Activated T-cell treated with anti-CD3 and anti-CD28 coated beads, Interleukin-2, amount 50 U/mL, for 72 hours (primary cell): ENCODE measurements at places on chromosomes 3 and 15. TPM values are rescaled to one million over a fixed set of nuclear protein-coding genes. Genes with fewer than 3 reads are reported as not detected.

GRCh38 chr15:82648257-82649103 lies 1.3 kb upstream of the CPEB1 start:
- no peak for DNase-seq
- H3K4me3 ChIP-seq: peak overlapping the region; percentile 24
- H3K27ac ChIP-seq: no peak overlapping the region
- peaks cover 64% of the 10 kb centered on the region for H3K27me3 ChIP-seq

- H3K27me3 ChIP-seq: no peaks in the 10 kb centered on the region
- H3K4me1 ChIP-seq: peaks cover 31% of the 10 kb centered on the region
- DNase-seq: no peak
- H3K4me3 ChIP-seq: no peak overlapping the region
- no peaks in the 10 kb centered on the region for H3K36me3 ChIP-seq
Observed at GRCh38 chr15:63764804-63765311, 68.9 kb downstream of the HERC1 start.

DNA sequence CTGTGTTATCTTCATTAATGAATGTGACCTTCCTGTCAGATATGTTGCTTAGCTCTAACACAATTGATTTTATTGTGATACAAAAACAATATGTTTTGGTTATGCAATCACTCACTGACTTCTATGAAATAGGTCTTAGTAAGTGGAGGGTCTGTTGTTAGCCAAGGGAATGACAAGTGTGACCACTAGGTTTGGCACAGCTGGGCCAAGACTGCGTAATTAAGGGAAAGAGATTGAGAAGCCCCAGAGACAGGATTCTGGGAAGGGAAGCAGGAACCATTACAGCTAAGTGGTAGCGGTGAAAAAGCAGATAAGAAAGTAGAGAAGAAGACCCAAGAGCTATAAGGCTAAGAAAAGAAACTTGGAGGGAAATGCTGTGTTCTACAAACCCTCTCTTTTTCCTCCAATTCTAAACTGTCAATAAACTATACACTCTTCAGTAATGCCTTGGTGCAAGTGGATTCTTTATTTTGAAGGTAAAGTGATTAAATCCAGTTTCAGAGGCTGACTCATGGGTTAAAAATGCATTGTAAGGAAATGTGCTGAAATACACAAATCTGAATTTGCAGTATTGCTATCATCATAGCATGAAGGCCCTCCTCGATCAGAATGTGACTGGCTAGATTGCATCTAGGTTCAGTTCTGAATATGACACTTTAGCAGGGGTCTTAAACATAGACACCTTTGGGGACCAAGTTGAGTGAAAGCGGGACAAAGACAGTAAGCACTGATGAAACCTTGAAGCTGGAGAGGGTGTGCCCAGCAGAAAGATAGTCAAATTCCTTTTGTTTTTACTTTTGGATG lies 26.1 kb downstream of the KCNMB2 start:
- no peaks in the 10 kb centered on the region for H3K36me3 ChIP-seq
- no peak for DNase-seq
- H3K4me1 ChIP-seq: no peaks in the 10 kb centered on the region
- H3K27me3 ChIP-seq: no peaks in the 10 kb centered on the region
- no peak overlapping the region for H3K27ac ChIP-seq

DNA sequence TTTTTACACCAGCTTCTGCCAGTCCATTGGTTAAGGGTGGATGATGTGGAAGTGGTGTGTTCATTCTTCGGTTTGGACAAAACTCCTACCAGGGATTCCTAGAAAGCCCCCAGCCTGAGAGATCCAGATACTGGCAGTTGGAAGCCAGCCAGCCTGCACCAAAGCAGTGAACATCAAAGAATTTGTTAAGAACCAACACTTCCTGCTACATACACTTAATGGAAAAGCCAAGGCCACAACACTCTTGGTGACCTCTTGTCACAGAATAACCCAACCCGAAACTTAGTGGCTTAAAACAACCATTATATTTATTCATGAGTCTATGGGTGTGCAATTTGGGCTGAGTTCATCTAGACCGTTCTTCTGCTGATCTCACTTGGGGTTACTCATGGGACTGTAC lies 42.9 kb upstream of the ADAMTS9 start:
- H3K27me3 ChIP-seq: no peaks in the 10 kb centered on the region
- no peak overlapping the region for H3K4me3 ChIP-seq
- no peaks in the 10 kb centered on the region for H3K36me3 ChIP-seq
- H3K27ac ChIP-seq: no peak overlapping the region
- H3K4me1 ChIP-seq: no peaks in the 10 kb centered on the region

DNA sequence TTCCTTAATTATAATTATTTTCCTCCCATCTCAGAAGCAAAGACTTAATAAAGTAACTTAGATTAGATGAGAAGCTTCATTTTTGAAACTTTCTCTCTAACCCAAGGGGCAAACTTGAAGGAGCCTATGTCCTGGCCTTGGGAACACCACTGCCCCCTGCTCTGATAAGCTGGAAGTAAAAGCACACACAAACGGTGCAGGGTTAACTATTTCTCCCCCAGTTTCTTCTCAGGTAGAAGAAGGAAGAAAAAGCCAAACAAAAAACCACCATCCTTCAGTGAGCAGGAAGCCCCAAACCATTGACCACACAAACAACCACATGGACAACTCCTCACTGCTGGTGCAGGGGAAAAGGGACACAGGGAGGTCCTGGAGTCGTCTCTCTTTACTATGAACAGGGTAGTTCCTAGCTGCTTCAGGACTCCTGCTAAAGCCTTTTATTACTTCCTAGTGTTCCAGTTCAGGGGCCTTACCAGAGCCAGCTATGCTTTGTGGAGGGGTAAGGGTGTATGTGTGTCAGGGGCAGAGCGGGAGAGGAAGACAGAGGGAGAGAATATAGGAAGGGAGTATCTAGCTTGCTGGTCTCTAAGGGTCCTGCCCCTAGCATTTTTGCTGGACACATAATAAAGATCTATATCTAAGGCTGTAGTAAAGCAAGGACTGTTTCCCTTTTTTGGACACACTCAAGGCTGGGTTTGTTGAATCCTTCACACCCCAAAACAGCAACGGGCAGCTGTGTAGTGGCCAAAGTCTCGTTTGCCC lies 94.0 kb upstream of the UMPS start:
- H3K4me1 ChIP-seq: peaks cover 16% of the 10 kb centered on the region
- no peak for DNase-seq
- H3K27ac ChIP-seq: no peak overlapping the region
- H3K4me3 ChIP-seq: no peak overlapping the region

DNA sequence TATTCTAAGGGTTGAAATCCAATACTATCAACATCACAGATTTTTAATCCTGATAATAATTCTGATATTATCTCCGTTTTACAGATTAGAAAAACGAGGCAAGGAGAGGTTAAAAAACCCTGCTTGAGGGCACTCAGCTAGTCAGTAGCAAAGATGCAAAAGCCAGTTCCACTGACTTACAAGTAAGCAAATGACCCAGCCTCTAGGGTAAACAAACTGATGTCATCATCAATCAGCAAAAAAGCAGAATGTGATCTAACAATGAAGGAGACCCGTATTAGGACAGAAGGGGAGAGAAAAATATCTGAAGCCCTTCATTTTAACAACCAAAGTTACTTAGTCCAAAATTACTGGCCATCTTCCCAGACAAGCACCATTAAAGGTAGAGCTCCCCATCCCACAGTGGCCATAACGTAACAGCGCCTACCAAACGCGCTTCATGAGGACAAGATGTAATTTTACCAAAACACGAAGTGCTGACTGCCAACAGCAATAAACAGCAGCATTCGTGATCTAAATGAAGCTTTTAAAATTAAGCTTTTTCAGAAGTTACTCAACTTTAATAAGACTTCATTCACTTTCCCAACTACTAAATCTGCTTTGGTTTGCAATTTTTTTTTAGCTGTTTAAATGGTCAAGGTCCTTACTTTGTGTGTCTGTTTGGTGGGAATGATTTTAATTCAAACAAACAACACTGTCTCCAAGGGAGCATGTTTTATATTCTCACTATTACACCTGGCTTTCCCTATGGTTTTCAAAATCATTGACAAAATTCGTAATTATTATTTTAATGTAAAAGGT lies 176.6 kb downstream of the OSBPL10 start:
- H3K27me3 ChIP-seq: no peaks in the 10 kb centered on the region
- no peak for DNase-seq
- no peak overlapping the region for H3K4me3 ChIP-seq
- H3K27ac ChIP-seq: no peak overlapping the region
- no peaks in the 10 kb centered on the region for H3K4me1 ChIP-seq

DNA sequence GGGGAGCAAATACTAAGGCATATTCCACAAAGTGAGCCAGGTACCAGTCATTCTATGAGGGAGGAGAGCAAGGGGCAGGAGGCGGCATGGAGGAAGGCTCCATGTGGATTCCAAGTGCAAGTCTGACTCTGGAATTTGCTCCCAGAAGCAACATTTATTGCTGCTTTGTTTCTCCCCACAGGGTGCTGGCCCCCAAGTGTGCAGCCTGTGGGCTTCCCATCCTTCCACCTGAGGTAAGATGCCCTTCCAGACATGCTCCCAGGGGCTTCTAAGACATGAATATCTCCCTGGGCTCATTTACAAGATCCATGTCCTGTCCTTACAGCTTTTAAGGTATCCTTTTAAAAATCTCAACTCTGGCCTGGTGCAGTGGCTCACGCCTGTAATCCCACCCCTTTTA lies 15.9 kb upstream of the SACM1L start:
- no peak overlapping the region for H3K27ac ChIP-seq
- peaks cover 29% of the 10 kb centered on the region for H3K4me1 ChIP-seq
- no peak overlapping the region for H3K4me3 ChIP-seq
- H3K36me3 ChIP-seq: peaks cover 10% of the 10 kb centered on the region

GRCh38 chr3:143851331-143852017 lies 3.2 kb upstream of the SLC9A9 start:
- no peak overlapping the region for H3K4me3 ChIP-seq
- H3K4me1 ChIP-seq: peaks cover 55% of the 10 kb centered on the region
- DNase-seq: no peak
- H3K27ac ChIP-seq: no peak overlapping the region

DNA sequence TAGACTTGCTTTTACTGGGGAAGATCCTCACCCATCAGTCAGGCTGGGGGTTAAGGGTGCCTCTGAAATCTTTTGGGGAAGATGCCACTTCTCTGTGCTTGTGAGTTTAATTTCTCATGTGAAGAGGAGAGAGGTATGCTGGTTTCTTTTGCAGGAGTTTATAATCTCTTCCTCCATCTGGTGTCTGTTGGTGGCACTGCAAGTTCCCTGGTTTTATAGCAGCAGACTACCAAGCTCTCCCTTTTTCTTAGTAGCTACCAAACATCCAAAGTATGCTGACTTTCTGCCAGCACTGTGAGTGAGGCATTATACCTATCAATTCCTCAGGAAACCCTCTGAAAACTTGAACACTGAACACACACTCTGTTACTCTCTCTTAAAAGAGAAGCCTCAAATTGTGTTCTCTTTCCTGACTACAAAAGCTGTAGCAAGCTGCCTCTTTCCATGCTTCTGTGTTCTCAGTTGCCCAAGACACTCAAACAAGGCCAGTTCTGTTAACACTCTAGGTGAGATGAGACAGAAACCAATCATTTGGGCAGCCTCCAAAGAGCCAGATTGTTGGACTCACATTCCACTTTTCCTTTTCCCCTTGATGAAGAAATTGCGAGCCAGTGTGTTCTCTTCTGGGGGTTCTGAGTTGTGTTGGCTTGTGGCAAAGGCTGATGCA lies 299.5 kb downstream of the GAP43 start:
- H3K27me3 ChIP-seq: no peaks in the 10 kb centered on the region
- H3K36me3 ChIP-seq: no peaks in the 10 kb centered on the region
- H3K4me3 ChIP-seq: no peak overlapping the region

DNA sequence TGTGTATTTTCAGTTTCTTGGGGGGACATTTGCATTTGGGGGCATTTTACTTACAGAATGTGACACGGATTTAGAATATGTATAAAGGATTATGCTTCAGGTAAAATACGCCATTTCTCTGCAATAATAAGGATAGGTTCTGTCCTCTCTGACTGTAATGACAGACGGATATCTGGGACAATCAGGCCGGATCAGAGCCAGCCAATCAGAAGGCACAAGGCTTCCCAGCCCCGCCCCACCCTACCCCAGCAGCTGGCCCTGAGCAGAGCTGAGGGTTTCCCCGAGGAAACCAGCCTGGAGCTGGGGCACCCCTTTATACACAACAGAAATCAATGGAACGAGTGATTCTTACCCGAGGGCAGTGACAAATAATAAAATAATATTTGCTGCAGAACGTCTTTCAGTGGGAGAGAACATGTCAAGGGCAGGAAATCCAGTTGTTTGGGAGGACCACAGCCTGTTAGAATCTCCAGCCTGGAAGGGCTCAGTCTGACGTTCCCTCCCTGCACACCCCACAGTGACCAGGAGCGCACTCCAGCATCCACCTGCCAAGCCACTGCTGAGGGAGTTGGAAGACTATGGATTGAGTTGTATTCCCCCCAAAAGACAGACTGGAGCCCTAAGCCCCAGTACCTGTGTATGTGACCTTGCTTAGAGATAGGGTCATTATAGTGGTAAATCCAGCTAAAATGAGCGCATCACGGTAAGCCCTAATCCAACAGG lies 30.3 kb upstream of the SEC13 start:
- H3K27me3 ChIP-seq: peaks cover 16% of the 10 kb centered on the region
- no peak overlapping the region for H3K27ac ChIP-seq

DNA sequence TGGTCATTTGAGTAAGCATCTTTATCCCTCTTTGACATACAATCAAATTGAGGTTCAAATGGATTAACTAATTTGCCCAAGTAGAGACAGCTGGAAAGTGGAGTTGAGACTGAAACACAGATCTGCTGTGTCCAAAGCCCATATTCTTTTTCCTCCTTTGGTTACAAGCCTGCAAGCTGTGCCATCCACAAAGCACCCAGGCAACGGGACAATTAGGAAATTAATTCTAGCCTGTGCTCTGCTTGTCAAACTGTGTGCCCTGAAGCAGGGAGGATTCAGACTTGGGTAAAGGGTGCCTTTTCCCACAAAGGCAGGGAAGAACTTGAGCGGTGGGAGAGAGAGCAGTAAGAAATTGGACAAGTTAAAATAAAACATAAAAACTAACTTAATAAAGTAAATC lies 127.9 kb downstream of the DTWD1 start:
- peaks cover 4% of the 10 kb centered on the region for H3K27me3 ChIP-seq
- no peak overlapping the region for H3K4me3 ChIP-seq
- no peaks in the 10 kb centered on the region for H3K4me1 ChIP-seq

The IL12A gene
- total RNA-seq: not detected

The SERPINI2 gene
- not detected for total RNA-seq

The KBTBD13 gene
- total RNA-seq: not detected

The FGD5 gene
- total RNA-seq: not detected

The ZNF385D gene
- total RNA-seq: not detected

The HGD gene
- 0.74 TPM for total RNA-seq
